A549 treated with Mapracorat at 1 μM for 4 hours (cell line): ENCODE measurements at places on chromosomes 11 and 22. TPM values are rescaled to one million over a fixed set of nuclear protein-coding genes. Genes with fewer than 3 reads are reported as not detected.

OTOG gene
- not detected in 5 replicates for total RNA-seq

HOATZ gene
- total RNA-seq, result not detected in 5 replicates

GPR83 gene
- total RNA-seq, result 0.05 to 0.07 TPM (median 0.06 TPM) in 5 replicates

ADM2 gene
- 0.44 to 0.68 TPM (median 0.51 TPM) in 5 replicates for total RNA-seq

RPS3 gene
- 3,195 to 4,329 TPM (median 3,310 TPM) in 5 replicates for total RNA-seq

RTN4R gene
- 7.0 to 14.6 TPM (median 12.4 TPM) in 5 replicates for total RNA-seq

CENPM gene
- 26.6 to 41.4 TPM (median 36.8 TPM) in 5 replicates for total RNA-seq

GTSE1 gene
- total RNA-seq, result 27.9 to 35.6 TPM (median 31.7 TPM) in 5 replicates

PLAAT2 gene
- 0.34 to 1.5 TPM (median 0.46 TPM) in 5 replicates for total RNA-seq

MS4A3 gene
- total RNA-seq, result not detected in 5 replicates

DKK3 gene
- 14.9 to 22.7 TPM (median 19.3 TPM) in 5 replicates for total RNA-seq
